Stimulated activated CD8-positive, alpha-beta memory T cell treated with anti-CD3 and anti-CD28 coated beads, Interleukin-4, amount 100 ng/mL, for 24 hours (primary cell): ENCODE measurements at places on chromosomes 4 and X.
A peak's percentile ranks its signal among the peaks of the same experiment; 100 is the strongest.

- DNase-seq, result no peak
These were observed 824 bp downstream of the SASH3 start for GRCh38 chrX:129780441-129781105.

DNA sequence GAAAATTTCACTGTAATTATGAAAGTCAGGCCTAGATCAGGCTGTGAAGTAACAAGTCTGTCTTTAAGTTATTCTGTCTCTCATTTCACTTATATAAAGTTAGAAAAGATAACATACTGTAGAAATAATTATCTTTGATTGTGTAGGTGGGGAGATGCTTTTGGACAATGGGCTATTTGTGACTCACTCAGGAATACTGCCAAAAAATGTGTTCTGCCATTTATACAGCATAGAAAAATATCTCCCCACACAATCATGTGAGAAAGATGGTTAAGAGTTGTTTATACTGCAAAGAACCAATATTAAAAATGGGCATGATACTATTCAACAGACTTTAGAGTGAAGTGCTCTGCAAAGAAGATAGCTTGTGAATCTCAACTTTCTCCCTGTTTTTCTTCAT, 95.0 kb upstream of the GABRA2 start:
- DNase-seq, result no peak

DNA sequence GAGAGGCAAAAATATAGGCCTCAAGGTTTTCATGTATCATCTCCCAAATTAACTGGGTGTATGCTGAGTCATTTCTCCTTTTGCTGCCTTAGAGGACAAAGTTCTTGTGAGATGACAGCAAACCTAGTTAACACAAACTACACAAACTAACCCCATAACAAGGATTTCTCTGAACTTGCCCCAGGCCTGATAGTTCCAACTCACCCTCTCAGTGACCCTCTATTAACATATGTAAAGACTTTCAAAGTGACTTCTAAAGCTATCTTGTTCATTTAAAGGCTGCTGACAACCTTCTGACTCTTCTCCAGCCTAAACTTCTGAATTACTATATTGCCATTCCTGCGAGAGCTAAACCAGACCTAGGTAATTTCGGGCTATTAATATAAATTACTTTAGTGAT, 43.2 kb upstream of the CCDC149 start:
- no peak for DNase-seq

DNA sequence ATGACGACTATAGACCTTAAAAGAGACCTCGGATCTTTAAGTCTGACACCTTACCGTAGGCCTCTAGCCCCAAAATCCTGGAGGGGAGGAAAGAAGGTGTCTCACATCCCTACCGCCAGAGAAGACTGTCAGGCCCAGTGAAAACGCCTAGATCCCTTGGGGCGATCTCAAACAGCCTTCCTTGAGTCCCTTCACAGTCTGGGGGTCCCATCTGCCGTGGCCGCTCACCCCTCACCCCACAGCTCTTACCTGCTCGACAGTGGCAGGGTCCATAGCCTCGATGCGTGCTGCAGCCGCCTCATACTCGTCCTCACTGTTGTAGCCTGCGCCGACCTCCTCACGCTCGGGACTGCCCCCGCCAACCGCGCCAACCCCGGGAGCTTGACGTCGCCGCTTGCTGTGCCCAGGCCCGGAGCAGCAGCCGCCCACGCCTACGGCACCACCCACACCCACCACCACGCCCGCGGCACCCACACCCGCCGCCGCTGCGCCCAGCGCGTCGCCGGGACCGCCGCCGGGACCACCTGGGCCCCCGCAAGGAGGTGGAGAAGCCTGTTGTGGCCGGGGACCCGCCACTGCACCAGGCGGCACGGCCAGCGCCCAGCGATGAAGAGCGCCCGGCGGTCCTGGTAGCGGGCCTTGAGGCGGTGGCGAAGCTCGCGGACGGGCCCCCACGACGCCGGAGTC, 536 bp downstream of the OTUD5 start:
- peak; percentile 39 for DNase-seq

DNA sequence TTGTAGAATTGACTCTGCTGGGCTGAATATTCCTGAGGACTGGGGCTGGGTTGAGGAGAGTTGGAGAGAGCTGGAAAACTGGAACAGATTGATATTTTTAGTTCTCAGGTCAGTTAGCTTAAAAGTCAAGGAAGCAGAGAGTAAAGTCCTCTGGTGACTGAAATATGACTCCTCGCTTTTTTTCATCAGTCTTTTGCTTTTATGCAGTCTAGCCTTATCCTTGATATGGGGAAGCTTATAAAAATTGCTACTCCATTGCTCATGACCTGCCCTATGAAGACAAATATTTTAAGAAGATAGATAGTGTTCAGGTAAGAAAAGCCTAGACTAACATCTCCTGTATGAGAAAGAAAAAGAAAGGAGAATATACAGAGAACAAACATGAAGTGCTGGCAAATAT, 152.7 kb downstream of the C4orf33 start:
- no peak for DNase-seq

DNA sequence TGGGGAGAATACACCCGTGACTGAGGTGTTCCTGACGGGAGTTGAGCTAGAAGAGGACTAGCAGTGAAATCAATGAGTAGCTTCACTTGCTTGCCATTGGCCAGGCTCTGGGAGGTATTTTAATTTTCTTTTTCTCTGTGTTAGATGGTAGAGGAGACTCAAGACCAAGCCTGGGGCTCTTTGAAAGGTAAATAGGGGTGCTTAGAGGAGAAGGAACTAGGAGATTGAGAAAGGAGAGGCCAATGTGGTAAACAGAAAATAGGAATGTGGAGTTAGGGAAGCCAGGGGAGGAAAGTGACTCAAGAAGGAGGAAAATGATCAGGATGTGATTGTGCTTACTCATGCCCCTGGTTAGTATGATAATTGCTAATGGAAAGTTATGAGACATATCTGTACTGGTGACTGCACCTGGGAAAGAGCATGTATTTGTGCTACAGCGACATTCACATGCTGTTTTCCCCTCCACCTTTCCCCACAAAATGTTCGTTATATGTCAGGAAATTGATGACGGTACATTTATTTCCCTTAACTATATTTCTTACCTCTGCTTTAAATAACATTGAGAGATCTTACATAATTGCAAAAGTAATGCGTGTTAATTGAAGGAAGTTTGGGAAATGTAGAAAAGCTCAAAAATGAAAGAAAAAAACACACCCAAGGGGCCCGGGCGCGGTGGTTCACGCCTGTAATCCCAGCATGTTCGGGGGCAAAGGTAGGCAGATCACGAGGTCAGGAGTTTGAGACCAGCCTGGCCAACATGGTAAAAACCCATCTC, 16.9 kb upstream of the LRBA start:
- no peak for DNase-seq

- DNase-seq, result no peak
These were observed 400.8 kb upstream of the SLIT2 start for GRCh38 chr4:19850909-19851308.

GRCh38 chrX:106954041-106954440, 33.8 kb downstream of the CLDN2 start:
- DNase-seq, result no peak

DNA sequence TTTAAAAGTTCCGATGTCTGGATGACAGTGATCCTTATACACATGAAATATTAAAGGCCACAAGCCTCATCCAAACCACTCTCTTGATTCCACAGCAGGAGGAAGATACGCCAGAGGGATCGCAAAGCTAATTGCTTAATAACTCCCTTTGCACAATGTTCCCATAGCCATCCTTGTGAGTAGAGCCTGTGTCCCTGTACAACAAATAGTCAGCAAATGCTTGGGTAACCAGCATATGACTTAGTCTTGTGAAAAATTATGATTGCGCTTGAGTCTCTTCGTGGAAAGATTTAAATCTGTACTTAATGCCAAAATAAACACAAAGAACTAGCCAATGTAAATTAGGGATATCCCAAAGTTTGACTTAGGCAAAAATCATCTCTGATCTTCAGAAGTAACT, 31.5 kb downstream of the SLC9A7 start:
- no peak for DNase-seq

GRCh38 chr4:3484057-3484973, 21.2 kb downstream of the DOK7 start:
- DNase-seq, result no peak

DNA sequence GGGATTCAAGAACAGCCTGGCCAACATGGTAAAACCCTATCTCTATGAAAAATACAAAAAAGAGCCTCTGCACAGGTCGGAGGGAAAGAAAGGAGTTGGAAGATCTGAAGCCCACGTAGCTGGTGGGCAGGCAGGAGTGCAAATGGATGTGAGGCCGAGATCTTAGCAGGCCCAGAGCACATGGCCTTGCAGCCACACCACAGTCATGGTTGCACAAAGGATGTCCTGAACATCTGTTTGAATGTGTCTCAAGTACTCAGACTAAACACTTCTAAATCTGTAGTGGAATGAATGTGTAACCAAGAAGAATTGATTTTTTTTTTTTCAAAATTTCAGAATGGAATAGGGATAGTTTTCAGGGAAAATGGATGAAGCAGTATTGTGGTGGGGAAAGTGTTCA, 10.8 kb downstream of the CA5B start:
- no peak for DNase-seq

DNA sequence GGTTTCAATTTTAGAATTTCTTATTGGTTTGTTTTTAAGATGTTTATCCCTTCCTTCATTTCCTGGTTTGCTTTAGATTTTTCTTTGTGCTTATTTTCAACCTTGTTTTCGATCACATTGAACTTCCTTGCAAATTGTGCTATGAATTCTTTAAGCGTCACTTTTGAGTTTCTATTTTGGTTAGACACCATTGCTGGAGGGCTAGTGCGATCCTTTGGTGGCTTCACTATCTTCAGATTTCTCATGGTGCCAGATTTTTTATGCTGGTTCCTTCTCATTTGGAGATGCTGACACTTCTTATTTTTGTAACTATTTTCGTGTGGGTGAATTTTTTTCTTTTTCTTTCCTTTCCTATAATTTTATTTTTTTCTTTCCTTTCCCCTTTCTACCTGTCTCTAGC, 227.2 kb upstream of the HDX start:
- DNase-seq, result no peak

- DNase-seq, result no peak
These were observed 143.5 kb downstream of the HNRNPD start for GRCh38 chr4:82230306-82230705.

DNA sequence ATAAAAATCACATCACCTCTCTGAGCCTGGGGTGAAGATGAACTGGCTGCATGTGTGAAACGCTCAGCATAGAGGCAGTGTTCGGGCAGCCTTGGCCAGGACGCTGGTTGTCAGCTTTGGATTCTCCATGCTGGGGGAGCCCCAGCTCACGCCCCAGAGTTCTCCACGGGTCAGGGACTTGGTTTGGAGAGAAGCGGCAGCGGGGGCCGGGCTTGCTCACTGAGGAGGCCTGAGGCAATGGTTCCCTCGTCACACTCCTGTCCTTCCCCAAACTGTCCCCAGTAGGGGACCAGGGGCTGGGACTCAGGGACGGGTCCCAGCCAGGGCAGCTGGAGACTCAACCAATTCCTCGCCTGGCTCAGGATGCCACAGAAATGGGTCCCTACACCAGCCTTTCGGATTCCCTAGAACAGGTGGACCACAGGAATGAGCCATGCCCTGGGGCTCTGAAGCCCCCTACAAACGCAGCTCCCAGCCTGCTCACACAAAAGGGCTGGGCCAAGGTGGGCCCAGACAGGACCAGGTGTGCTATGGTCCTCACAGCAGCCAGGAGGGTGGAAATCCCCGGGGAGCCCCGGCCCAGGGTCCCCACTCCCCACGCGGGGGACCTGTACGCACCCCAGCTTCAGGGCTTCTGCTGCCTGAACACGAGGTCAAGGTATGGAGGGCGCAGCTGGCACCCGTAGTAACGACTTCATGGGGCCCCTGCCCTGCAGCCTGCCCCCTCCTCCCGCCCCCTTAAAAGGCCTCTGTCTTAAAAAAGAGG, 1.4 kb downstream of the MXD4 start:
- DNase-seq, result no peak

DNA sequence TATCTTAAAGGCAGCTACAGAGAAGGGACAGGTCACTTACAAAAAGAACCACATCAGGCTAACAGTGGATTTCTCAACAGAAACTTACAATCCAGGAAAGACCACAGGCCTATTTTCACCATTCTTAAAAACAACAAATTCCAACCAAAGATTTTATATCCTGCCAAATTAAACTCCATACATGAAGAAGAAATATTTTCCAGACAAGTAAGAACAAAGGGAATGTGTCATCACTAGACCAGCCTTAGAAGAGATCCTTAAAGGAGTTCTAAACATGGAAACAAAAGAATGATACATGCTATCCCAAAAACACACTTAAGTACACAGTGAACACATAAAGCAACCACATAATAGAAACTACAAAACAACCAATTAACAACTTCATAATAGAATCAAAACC, 105.6 kb downstream of the ANXA10 start:
- no peak for DNase-seq

- no peak for DNase-seq
These were observed 45.0 kb downstream of the CCDC149 start for GRCh38 chr4:24867766-24868296.

DNA sequence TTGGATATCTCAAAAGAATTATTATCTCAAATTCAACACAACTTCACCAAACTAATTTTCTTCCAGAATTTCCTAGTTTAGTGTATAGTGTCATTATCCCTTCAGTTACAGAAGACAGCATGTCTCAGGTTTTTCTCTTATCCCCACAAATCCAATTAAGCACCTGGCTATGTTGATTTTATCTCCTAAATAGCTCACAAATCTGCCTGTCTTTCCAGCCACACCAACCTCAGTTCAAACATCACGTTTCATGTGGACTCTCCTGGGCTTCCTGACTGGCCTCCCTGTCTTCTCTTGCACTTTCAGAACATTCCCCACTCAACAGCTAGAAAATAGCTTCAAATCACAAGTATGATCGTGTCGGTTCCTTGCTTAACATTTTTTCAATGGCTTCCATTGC, 14.8 kb downstream of the STK32B start:
- no peak for DNase-seq

- no peak for DNase-seq
These were observed 1.8 kb upstream of the OTUD4 start for GRCh38 chr4:145182222-145182621.

DNA sequence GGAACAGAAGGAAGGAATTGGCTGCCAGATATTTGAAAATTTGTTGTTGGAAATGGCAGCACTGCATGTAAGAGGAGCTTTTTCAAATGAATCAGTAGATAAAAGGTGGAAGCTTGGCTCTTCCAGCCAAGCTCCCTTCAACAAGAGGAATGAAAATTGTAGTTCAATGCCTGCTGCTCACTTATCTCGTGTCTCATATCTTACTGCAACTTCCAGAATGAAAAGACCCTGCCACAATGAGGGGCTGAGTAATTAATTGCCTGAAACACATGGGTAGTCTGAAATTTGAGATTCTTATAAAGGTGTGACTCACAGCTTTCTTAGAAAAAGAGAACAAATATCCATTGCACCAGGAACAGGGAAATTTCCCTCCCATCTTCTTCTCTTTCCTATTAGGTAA, 53.0 kb downstream of the HAND2 start:
- no peak for DNase-seq

- no peak for DNase-seq
These were observed 139.0 kb downstream of the ATP10D start for GRCh38 chr4:47624031-47624441.

GRCh38 chr4:15938182-15938581, 358 bp downstream of the FGFBP1 start:
- DNase-seq, result no peak

GRCh38 chr4:168622600-168622999, 125.7 kb downstream of the PALLD start:
- DNase-seq, result no peak
